ENCODE measurements at places on chromosomes 11 and 22.

DNA sequence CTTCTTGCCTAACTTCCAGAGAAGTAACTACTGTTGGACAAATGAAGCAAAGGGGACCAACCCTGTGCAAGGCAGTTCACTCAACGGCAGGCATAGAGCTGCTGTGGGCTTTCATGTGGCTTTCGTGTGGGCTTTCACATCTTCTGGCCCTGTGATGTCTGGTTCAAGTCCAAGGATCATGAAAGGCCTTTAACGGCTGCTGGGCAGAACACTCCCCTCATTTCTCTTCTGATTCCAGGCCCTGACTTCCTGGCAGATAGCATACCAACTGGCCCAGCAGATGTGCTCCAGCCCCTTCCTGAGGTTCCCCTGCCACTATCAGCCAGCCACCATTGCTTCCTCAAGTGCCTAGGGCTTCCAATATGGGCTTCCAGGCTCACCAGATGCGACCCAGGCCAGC is 28.7 kb upstream of the CTR9 start:
- no peak for DNase-seq

DNA sequence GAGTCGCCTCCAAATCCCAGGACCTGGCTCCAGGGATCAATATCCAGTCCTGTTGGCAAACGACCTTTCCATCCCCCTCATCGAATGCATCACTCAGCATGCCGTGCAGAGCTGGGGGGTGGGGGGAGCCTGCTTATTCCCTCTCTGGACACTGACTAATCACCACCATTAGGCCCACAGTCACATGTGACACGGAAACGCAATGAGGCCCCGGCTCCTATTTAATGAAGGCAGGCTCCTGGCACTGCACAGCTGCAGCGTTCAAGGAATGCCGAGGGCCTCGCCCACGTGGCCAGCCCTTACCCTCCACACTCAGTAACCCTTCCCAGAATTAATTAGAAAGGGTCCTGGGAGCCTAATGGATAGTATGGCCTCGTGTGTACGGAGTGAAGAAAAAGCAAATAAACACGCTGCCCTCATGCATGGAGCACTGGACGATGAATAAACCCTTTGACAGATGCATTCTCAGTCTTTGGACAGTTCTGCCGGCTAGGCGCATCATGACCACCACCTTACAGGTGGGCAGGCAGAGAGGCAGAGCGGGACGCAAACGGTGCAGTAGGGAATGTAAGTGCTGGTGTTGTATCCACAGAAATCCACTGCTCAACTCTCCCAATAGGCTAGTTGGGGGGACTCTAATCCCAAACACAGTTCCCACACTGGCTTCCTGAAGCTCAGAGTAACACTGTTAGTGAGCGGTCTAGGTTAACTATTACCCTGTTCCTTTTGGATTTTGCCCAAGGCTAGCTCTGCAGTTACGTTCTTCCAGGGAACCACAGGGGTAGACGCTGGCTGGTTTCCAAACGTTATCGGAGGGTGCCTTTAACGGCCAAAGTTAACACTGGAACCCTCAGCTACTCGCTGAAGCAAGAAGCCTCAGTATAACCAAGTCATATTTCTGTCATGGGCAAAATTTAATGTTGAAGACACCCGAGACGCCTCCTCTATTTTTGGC is 490.1 kb downstream of the OPCML start:
- no peak for DNase-seq

- no peak for DNase-seq
Observed at GRCh38 chr11:129225190-129225589, 33.1 kb upstream of the ARHGAP32 start.

- DNase-seq: no peak
Observed at GRCh38 chr11:123480290-123480815, 50.3 kb downstream of the GRAMD1B start.

- no peak for DNase-seq
Observed at GRCh38 chr22:30116362-30117117, 36.3 kb downstream of the HORMAD2 start.
